ENCODE measurements at places on chromosomes 7 and 10.
A peak's percentile ranks its signal among the peaks of the same experiment; 100 is the strongest.

- DNase-seq = no peak
Measured at GRCh38 chr10:132785723-132786475, at the start of gene NKX6-2. TSS of gene NKX6-2 (minus strand) at chr10:132786147. CDS start at chr10:132785948, 199 bp downstream.

GRCh38 chr7:36670585-36671431, 53.5 kb downstream of the AOAH start:
- DNase-seq = peak; percentile 90

GRCh38 chr10:75860009-75860408, 428.6 kb downstream of the LRMDA start:
- no peak for DNase-seq

GRCh38 chr7:74494076-74494548, 40.4 kb downstream of the GTF2IRD1 start:
- no peak for DNase-seq

DNA sequence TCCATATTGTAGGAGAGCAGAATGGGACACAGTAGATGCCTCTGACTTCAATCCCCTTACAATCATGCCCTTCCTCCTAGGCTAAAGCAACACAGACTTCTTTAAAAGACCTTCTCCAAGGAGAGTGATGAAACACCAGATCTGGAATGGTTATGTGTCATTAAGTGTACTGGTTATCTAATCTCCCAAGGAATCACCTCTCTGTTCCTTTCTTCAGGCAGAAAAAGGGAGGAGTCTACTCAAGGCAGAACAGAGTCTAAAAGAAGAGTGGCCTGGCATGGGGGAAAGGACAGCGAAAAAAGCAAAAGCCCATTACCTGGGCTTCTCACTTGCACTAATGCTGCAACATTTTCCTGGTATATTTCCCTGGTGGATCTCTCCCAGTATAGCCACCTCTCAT, 2.9 kb downstream of the ELMO1 start:
- DNase-seq = no peak

- DNase-seq = no peak
Measured at GRCh38 chr10:75236178-75236825, 545 bp upstream of the COMTD1 start.

DNA sequence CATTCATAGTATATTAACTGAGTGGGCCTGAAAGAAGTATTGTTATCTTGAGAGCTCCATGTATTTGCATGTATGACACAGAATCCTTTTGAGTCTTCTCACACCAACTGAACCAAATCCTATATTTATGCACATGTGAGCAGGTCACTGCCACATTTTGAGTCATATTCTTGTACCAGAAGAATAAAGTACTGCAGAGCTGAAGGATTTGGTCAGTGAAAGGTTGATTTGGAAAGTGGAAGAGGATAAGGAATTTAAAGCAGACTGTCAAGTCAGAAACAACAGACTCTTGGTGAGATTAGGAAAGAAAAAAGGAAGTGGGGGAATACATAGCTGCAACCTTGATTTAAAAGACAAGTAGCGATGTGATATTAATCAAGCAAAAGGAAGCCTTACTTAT, 121.8 kb downstream of the ARID5B start:
- DNase-seq = no peak

DNA sequence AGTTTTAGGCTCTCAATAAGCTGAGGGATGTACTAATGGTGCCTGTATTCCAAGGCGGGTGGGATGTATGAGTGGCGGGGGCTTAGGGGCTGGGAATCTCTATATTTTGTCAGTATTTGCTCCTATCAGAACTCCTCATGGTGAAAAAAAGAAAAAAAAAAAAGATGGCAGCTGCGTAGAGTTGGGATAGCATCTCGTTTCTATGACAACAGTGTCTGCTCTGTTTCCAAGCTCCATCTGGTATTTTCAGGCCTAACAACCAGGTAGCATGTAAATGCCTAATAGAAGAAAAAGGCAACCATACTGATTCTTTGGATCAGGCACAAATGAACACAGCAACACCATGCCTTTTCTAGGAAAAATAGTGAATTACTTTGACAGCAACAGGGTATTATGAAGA, 11.7 kb upstream of the CCDC172 start:
- DNase-seq = no peak

GRCh38 chr10:88386821-88387773, 196.0 kb downstream of the RNLS start:
- DNase-seq = peak; percentile 83

DNA sequence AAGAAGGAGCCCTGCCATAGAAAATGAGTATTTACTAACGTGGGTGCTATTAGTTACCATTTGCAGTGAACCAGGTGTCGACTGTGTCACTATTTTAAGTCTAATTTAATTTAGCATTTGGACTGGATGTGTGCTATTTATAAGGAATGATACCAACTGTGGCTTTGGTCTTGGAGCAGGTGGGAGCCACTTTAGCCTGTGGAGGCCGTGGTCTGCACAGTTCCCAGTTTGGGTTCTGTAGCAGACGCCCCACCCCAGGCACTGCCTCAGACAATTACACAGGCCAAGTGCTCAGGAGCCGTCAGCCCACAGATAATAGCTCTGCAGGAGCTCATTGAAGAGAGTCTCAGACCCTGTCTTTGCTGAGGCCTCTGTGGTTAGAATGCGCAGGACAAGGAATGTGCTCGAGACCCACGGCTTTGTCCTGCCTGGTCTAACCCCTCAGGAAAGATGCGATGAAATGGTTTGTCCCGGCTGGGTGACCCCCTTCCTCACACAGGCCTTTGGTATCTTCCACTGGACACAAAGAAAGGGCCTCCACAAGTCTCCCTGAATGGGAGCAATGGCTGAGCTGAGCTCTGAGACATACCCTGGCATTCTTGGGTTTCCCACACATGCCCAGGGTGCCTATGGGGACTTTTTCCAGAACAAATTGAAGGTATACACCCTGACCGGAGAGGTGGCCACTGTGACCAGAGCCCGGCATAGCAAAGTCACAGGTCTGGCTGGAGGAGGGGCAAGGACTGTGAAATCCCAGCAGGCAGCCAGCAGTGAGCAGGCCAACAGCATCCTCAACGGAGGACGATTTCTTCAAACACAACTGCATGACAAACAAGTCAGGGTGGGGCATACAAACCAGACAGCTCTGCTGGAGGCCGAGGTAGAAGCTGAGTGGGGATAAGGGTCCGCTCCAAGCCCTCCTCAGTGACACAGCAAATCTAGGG, 251.2 kb downstream of the ARHGAP12 start:
- DNase-seq = no peak

GRCh38 chr10:22803261-22803885, 89.0 kb upstream of the PIP4K2A start:
- DNase-seq = no peak

DNA sequence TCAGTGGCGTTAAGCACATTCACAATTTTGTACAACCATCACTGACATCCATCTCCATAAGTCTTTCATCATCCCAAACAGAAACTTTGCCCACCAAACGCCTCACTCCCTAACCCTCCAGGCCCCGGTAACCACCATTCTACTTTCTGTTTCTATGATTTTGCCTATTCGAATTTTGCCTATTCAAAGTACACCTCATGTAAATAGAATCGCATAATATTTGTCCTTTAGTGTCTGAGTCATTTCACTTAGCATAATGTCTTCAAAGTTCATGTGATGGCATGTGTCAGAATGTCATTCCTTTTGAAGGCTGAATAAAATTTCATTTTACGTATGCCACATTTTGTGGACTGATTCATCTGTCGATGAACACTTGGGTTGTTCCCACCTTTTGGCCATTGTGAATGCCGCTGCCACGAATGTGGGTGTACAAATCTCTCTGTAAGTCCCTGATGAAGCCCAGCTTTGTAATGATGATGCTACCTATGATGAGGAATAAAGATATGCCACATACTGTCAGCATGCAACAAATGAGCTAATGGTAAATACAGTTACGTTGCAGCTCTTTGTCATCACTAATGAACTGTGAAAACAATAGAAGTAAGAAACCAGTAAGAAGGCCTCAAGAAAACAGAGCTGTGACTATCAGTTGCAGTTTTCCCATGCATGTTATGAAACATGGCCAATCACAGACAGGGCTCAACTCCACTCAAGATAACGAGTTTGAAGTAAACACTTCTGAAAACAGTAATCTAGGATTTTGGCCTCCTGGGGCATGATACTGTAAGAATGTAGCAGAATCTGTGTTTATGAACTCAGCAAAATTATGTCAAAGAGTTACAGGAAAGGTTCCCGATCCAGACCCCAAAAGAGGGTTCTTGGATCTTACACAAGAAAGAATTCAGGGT, 120.0 kb downstream of the ADAM12 start:
- DNase-seq = no peak

GRCh38 chr10:97673736-97674525, 13.1 kb downstream of the AVPI1 start:
- peak; percentile 75 for DNase-seq

DNA sequence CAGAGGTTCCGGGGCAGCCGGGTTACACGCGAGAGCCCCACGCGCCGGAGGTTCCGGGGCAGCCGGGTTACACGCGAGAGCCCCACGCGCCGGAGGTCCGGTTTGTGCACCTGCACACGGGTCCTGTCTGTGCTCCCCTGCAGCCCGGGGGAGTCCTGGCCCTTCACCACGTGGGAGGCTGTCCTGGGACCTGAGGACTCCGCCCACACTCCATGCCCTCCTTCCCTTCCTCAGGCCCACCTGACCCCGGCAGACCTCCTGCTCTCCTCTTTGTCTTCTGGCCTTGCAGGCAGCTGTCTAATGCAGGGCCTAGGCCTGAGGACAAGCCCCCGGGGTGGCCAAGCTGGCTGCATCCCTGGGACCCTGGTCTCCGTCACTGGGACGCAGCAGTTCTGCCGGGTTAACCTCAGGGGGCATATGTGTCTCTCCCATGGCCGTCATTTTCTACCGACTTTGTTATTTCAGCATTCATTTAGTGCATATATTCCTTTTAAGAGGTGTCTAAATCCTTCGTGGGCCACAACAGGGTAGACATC, 374.6 kb downstream of the DNAJB6 start:
- DNase-seq = no peak

DNA sequence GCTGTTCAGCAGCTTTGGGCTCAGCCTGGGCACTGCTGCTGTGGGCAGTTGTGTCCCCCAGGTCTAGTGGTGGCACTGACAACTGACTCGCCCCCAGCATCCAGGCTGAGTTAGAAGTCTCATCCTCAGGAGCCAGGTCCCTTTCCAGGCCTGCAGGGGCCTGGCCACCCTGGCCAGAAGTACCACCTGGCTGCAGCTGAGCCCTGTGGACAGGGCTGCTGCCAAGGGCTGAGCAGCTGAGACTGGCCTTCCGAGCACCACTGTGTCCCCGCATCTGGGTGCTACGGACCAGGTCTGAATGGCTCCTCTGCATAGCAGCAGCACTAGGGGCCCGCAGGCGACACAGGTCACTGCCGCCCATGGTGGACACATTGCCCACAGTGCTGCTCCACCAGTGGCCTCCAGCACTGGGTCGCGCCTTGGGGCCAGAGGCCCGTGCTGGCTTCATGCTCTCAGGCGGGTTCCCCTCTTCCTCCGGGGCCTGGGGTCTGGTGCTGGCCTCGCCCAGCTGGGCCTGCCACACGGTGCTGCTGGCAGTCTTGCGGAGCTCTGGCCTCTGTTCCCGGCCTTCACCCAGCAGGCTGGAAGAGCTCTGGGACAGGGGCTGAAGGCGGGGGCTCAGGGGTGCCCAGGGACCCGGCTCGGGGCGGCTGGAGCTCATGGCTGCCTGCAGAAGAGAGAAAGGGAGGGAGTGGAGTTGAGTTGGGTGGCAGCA, 6.2 kb downstream of the GPRIN2 start:
- no peak for DNase-seq

GRCh38 chr10:111203615-111204014, 126.8 kb downstream of the ADRA2A start:
- DNase-seq = no peak

DNA sequence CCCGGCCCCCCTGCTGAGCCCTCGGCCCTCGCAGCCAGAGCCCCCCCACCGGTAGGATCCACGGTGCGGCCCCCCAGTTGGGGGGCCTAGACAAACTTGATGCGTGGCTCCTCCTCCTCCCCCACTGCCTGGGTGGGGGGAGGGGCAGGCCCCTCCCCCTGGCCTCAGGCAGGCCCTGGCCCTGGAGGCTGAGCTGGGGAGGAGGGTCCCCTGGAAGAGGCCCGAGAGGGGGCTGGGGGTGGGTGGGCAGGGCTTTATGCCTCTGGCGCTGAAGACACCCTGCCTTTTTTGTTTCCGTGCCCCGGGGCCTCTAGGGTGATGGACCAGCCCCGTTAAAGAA, 3.7 kb downstream of the VPS37D start:
- no peak for DNase-seq

DNA sequence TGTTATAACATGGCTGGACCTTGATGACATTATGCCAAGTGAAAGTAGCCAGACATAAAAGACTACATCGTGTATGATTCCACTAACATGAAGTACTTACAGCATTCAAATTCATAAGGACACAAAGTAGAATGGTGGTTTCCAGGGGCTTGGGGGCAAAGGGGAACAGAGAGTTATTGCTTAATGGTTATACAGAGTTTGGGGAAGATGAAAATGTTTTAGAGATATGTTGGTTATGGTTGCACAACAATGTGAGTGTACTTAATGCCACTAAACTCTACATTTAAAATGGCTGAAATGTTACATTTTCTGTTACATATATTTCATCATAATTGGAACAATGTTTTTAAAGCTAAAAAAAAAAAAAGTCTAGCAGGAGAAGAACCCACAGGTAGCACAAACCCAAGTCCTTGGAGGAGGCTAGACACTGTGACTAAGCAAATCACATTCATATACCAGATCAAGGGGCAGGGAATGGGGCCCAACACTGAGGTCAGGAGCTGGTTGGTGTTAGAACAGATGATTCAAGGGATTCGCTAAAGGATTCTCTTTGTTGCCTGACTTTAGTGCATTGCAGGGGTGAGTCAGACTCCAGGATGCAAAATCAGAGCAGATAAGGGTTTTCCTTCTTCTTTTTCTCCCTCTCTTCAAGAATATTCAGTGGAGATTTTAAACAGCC, 25.1 kb upstream of the AOAH start:
- peak; percentile 80 for DNase-seq

- no peak for DNase-seq
Measured at GRCh38 chr7:55099821-55100543, 81.2 kb downstream of the EGFR start.

DNA sequence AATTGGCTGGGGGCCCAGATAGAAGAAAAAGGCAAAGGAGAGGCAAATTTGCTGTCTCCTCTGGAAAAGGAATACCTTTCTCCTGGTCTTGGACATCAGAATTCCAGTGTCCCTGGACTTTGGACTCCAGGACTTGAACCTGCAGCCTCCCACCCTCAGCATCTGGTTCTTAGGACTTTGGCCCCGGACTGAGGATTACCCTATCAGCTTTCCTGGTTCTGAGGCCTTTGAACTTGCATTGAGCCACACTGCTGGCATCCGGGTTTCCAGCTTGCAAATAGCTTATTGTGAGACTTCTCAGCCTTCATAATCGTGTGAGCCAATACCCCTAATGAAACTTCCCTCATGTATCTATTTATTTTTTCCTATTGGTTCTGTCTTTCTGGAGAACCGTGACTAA, 68.3 kb downstream of the DNAH11 start:
- no peak for DNase-seq

- DNase-seq = peak; percentile 94
Measured at GRCh38 chr7:69775231-69775771, 177.0 kb downstream of the AUTS2 start.

- no peak for DNase-seq
Measured at GRCh38 chr10:29559996-29560395, 74.8 kb downstream of the SVIL start.
